ENCODE measurements at places on chromosomes 7 and 10.
A peak's percentile ranks its signal among the peaks of the same experiment; 100 is the strongest.

- DNase-seq, result no peak
These were observed 1271.6 kb upstream of the SORCS1 start for GRCh38 chr10:108436096-108436495.

DNA sequence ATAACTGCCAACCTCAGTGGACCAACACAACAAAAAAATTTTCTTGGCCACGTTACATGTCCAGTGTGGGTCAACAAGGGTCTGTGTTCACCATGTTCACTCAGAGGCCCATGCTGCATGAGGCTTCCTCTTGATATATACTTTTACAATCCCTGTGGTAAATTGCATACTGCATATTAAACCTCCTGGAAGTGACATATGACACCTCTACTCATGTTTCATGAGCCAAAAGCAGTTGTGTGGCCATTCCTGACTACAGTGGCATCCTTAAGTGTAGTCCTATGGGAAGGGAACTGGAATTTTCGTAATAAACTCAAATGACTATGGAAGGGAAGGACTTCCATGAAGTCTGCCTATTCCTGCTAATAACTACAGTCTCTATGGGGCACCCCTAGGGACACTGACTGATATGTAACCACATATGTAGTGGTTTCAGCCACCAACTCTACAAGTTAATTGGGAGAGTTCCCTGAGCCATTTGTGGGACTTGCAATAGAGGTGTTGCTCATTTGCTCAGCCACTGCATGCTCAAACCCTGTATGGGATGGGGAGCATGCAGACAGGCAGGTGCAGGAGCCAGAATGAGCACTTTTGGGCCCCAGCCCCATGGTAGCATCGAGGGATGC lies 9.7 kb downstream of the DYNC1I1 start:
- no peak for DNase-seq

- DNase-seq, result no peak
These were observed 26.6 kb downstream of the LRRC4 start for GRCh38 chr7:128004623-128005022.

DNA sequence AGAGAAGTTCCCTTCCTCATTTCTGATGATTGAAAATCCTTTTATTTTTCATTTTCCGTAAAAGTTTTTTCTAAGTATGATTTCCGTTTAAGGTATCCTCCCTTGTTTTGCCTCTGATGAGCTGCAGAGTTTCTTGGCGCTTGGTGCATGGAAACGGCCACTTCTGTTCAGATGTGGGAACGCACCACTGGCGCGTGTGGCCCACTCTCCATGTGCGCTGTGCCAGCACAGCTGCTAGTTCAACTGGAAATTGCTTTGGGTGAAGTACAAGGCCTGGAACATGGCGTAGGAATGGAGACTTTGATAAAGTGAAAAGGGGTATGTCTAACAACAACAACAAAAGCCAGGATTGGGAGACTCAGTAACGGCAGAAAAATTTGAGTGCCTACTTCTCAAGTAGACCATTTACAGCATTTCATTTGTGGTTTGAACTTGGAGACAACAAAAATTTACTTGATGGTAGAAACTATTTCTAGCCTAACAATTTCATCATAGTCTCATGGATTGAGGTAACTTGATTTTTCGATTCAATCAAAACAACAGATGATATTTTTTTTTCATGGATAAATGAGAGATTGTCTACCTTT lies 364.2 kb downstream of the SUGCT start:
- no peak for DNase-seq

DNA sequence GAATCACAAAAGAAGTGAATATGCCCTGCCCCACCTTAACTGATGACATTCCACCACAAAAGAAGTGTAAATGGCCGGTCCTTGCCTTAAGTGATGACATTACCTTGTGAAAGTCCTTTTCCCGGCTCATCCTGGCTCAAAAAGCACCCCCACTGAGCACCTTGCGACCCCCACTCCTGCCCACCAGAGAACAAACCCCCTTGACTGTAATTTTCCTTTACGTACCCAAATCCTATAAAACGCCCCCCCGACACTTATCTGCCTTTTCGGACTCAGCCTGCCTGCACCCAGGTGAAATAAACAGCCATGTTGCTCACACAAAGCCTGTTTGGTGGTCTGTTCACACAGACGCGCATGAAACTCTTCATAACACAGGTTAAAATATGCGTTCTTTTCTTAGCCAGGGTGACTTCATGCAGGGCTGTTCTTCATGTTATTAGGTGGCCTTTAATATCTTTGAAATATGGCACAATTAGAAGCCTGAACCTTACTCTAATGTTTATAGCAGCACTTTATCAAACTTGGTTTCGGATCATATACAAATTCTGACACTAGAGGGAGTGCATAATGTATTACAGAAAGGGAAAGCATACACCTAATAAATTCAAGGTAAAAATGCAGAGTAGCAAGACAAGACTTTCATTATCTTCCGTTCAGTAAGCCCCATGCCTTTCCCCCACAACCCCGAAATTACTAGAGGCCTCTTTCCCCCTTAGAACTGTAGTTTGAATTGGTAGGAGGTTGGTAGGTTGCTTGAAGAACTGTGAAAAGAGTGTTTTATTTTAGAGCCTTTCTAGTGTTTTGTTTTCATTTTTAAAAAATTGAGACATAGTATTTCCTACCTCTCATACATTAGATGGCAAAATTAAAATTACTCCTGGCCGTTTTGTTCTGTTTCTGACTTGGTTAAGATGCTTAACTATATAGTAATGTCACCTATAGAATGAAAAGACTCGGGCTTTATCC lies 117.9 kb downstream of the NPY start:
- DNase-seq, result peak; percentile 62
